ENCODE measurements at places on chromosomes 6 and 20.

GRCh38 chr6:110960014-110960390 lies 1.5 kb downstream of the GTF3C6 start:
- DNase-seq: no peak

- no peak for DNase-seq
Observed at GRCh38 chr6:36116943-36117342, 13.4 kb upstream of the MAPK13 start.

- no peak for DNase-seq
Observed at GRCh38 chr6:148271711-148272439, 70.8 kb upstream of the SASH1 start.

DNA sequence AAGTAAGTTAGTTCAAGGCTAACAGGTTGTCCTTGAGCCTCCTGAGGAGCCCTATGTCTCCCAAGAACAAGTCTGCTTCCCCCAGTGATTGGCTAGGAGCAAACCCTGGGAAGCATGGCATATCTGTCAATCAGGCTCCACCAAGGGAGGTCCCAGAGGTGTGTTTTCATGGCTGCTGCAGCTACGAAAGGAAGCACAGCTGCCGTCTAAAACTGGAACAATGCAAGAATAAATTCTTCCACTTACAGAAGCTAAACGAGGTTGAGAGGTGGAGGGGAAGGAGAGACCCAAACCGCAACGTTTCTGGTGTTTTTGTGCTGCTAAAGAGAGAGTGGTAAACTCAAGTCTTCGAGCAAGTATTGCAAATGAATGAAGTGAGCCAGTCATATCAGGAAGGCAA lies 4.9 kb upstream of the PTGIS start:
- DNase-seq: no peak

DNA sequence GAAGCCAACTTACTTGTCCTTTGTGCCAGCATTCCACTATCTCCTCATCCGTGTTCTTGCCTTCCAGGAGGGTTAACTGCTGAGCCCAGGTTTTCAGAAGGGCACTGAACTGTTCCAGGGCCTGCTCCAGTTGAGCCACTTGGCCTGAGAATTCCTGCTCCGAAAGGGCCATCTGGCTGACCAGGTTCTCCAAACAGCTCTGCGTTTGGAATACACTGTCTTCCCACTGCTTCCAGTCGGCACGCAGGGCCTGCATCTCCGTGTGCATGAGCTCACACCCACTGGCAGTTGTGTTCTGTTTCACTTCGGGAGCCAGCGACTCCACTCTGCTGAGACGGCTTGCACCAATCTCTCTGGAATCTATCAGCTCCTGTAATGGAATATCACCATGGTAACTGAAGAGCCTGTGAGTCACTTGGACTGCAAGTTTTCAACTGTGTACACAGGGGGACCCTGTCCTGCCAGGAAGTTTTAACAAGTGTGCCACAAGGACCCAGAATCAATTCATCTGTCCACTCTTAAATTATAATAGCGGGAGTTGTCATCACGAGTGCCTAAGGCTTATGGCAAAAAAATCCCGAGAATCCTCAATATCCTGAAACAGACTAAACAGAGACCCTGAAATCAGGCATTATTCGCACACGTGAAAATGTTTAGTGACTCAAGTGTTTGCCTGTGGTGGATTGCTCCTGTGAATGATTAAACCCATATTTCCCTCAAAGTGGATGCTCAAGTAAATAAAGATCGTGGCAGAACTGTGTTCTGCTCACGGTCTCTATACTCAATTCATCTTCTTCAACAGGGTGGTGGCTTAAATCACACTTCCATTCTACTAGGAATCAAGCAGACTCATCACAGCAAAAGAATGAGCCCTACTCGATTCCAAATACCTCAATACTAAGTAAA lies 255.9 kb downstream of the SYNE1 start:
- DNase-seq: no peak

- DNase-seq: no peak
Observed at GRCh38 chr6:7976485-7977056, 66.0 kb upstream of the TXNDC5 start.

- DNase-seq: no peak
Observed at GRCh38 chr6:150627154-150627553, 27.5 kb downstream of the PLEKHG1 start.

DNA sequence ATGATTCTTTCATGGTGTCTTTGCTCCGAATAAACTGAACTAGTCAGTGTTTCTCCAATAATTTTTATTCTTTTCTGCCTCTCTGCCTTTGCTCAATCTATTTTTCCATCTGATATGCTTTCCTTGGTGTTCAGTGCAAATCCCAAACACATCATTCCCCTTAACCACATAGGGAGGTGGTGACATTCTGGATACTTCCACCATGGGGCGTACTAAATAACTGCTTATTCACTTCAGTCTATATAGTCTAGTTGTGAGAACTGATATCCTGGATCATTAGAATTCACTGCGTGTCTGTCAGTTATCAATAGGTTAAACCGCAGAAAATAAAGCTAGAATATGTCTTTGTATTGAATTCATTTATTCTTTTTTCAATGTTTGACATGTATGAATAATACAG lies 83.1 kb downstream of the KCNQ5 start:
- no peak for DNase-seq

DNA sequence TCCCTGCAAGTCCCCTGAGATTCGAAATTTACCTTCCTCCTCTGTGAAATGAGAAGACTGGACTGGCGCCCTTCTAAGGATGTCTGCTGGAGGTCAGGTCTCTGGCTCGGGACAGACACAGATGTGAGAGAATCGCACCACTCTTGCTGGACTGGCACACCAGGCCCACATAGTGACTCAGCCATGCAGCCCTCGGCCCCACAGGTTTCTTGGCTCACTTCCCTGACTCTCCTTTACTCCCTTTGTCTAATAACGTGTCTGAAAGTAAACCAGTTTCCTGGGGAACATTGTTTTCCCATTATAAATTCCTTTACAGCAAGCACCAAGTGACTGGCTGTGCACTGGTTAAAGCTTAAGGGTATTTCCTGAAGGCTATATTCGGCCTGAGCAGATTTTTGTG lies 106.7 kb upstream of the PLEKHG1 start:
- DNase-seq: no peak

GRCh38 chr20:33554914-33555420 lies 65.1 kb downstream of the CBFA2T2 start:
- DNase-seq: peak; percentile 91

GRCh38 chr6:160952633-160953281 lies 38.8 kb upstream of the MAP3K4 start:
- no peak for DNase-seq

DNA sequence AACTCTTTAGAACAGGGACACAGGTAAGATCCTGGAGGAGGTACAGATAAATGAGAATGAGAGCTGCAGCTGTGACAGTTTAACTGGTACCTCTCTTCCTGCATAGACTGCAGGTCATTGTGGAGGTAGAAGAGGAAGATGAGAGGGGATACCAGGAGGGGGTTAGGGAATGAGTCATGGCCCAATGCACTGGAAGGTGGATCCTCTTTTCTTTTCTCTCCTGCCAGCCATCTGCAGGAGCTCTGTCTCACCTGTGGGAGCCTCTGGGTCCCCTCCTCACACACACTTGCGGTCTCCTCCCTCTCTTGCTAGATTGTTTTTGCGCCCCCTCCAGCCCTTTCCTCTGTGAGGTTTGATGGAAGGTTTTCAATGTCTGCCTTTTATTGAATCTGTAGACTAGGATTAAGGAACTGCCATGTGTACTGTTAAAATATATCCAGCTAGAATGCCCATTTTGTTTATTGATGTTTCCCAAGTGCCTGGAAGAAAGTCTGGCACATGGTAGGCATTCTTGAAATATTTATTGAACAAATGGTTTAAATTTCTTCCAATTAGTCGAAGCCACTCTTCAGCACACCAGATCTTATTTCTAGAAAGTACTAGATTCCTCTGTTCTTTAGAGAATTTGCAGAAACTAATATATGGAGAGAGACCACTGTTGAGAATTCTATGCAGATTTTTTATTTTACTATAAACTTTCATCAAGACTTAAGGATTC lies 13.0 kb downstream of the C6orf163 start:
- no peak for DNase-seq

DNA sequence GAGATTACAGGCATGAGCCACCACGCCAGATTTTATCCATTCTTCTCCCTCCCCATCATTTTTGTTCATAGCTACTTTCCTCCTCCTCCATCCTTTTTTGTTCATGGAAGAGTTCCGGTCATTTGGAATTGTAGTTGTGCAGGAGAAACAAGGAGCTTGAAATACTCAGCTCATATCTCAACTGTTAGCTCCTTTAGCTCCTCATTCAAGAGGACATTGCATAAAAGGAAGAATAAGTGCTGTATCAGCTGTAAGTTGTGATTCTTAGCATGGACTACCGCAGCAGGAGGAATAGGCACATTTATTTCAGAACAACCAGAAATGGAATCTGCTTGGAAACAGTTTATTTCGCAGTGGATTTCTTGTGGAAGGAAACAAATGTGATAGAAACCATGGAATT lies 7.6 kb downstream of the STXBP5 start:
- DNase-seq: no peak

DNA sequence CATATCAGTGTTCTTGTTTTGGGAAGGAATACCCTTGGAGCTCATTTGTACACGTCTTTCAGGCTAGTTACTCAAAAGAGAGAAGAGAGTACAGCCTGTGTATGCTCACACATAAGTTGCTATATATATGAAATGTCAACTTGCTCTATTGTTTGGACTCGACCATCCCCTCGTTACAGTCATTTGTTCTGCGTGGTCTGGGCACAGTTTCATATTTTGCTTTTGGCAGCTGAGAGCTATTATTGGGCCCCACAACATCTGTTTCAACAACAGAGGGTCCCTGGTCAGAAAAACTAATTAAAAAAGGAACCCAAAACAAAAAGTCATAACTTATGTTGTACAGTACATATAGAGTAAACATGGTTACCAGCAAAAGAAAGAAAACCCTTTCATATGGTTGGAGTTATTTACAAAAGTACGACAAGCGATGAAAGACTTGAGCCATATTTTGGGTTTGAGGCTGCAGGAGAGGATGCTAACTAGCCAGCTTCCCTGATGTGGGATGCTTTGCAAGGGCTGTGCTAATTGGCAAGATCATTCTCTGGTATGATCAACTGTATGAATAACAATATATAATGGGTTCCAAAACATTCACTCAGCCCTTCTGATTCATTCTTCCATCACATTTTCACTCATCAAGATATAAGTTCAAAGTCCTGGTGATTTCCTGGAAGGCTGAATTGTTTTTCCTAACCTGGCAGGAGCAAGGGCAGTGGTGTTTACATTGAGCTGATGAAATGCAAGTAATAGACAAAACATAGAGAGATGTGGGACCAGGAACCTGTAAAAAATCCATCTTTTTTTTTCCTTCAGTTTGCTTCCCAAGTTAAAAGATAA lies 137.9 kb downstream of the RPS12 start:
- DNase-seq: no peak

DNA sequence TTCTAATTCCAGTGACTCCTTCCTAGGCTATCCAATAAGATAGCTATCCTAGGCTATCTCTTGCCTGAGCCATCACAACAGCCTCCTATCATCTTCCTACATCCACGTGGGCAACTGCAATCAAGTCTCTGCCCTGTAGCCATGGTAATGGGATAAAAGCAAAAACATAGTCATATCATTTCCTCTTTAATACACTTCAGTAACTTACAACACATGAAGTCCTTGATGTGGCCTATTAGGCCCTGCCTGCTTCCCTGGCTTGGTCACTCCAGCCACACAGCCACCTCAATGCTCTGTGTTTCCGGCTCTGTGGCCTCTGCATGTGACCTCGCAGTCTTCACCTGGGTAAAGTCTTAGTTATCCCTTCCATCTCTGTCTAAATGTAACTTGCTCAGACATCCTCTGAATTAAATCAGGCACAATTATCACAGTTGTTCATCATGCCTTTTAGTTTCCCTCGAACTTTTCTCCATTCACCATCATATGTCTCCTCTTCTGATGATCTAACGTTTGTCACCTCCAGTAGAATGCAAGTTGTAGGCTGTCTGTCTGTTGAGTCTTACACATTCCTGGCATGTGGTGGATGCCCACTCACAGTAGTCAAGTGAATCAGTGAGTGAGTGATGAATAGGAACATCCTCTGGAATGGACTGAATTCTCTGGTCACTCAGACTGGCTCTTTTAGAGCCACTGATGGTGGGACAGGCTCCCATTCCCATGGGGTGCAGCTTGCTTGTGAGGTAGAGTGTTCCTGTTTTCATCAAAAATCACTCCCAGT lies 229.4 kb downstream of the TBC1D7 start:
- peak; percentile 30 for DNase-seq

DNA sequence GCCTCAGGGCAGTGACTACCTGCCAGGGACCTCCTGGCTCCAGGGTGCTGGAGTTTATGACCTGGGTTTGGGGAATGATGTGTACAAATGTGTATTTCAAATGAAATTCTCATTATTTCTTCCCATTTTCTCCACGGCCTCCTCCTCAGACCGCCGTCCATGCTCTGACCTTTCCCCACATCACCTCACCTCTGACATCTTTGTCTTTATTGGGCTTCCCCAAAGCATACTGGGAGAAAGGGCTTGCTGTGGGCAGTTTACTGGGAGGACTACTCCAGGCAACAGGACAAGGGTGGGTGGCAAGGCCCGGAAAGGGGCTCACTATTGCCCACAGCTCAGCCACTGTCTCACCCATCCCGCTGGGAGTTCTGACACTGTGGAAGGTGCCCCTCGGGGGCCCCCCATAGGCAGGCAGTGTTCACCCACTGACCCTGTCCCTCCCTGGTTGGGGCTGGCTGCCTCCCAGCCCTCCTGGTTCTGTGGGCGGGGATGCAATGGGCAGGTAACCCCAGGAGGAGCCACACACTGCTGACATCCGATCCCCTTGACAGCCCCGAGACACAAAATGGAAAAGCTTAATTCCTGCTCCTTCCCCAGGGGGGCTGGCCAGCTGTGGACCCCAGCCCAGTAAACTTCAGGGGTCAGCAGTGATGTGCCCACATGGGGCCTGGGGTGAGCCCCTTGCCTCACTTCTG lies 39.8 kb upstream of the CST7 start:
- DNase-seq: no peak

DNA sequence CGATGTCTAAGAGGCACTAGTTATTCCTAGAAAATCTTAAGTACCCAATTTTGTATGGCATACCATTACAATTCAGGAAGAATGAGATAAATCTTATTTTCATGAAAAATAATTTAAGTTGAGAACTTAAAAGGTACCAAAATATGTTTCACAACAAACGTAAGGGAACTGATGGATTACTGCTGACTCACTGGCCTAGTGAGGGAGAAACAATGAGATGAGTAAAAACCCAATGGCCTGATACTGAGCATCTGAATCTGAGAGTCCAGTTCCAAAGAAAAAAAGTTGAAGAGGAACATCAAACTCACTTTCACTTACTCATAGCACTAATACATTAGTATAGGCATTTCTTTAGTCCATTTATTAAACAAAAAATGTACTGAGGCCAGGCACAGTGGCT lies 56.0 kb downstream of the MDN1 start:
- DNase-seq: no peak

GRCh38 chr6:27558028-27558724 lies 85.3 kb upstream of the ZNF184 start:
- no peak for DNase-seq

GRCh38 chr6:25326960-25327359 lies 47.8 kb downstream of the CARMIL1 start:
- DNase-seq: no peak
